ENCODE measurements at places on chromosomes 16 and 17.

DNA sequence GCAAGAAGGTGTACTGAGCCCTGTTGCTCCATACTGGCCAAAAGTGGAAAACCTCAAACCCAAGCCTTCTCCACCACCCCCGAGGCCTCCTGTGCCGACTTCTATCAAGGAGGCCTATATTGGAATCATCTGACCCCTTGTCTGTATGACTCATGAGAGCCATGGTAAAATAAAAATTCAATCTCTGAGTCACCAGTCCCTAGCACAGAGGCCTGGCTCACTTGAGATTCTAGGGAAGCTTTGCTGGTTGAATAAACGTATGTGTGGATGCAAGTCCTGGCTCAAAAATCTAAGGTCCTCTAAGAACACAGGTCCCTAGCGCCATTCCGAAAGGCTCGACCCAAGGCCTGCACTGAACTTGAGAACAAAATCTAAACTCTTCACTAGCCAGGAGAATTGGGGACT lies 15.0 kb downstream of the NSMCE1 start:
- no peak for DNase-seq

DNA sequence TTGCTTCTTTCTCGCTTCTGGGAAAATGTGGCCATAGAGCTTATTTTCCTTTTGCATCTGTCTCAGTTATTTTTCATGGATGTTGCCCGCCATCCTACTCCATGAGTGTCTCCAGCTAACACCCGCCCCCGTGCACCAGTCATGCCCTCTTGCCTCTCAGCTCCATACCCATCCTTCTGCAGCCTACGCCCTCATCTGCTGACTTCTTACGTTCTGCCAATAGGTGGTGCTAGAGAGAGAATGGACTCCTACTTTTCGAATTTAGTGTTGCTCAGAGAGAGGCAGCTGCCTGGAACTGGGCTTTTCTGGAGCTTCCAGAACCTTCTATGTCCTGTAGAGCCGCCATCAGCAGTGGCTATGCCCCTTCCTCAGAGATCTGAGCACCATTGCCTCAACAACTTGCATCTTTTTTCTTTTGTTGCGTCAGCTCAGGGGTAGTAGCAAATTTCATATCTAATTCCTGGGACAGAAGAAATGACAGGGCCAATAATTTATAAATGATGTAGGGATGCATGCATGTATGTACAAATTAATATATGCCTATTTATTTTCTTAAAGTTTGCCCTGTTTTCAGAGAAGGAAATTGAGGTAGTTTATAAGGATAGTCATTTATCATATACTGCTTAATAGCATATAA lies 119.7 kb upstream of the MYOCD start:
- peak; percentile 68 for DNase-seq

DNA sequence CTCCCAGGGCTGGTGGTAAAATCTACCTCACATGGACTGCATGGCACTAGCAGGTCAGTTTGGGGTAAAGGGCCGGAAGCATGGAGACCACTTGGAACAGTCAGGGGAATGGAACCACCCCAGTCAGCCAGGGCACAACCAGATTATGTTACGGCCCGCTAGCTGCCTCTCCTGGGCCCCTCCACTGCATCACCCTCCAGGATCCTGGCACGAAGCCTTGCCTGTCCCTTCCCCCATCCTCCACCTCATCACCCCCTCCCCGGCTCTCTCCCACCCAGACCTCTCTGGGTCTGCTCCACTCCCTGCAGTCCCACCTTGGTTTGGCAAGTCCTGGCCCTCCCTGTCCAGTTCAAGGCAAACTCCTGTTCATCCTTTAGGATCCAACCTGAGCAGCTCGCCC lies 91.7 kb downstream of the CLEC16A start:
- peak; percentile 45 for DNase-seq

DNA sequence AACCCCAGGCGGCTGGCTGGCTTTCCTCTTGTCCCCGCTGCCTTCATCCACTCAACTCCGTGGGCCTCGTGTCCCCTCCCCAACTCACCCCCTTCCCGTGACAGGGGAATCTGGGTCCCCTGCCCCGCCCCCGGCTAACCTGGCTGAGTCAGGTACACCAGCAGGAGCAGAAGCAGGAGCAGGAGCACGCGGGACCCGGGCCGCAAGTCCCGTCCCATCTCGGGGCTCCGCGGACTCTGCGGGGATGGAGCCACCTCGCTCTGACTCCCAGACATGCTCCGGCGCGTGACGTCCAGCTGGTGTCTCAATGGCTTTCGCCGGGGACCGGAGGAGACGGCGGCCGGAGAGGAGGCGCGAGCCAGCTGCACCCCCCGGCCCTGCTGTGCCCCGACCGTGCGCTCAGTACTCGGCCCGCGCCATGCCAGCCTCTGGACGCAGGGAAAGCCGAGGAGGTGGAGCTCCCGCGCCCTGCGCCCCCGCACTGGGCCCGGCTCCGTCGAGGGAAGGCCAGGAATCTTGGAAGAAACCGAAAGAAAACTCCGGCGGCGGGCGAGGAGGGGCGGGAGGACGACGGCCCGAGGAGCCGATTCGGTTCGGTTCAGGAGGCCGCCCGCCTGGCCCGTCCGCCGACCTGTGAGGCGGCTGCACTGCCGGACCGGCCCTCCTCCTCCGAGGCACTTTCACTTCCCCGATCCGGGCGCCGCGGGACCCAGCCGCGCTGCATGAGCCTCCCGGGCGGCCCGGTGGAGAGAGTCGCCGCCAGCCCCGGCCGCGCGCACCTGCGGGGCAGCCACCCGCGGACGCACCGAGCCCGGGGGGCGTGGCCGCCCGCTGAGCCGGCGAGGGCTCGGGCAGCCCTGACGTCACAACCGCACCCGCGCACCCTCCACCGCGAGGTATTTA lies at the start of the genes CXCL16 and ZMYND15:
Gene CXCL16, minus strand, starts transcription at position 807 of the 903 bp plus-strand sequence. Its CDS starts 589 bp downstream, at position 218.
Gene ZMYND15, plus strand, starts transcription at position 712 of the 903 bp plus-strand sequence. CDS start 716 bp downstream, outside the sequence.
- peak; percentile 61 for DNase-seq

DNA sequence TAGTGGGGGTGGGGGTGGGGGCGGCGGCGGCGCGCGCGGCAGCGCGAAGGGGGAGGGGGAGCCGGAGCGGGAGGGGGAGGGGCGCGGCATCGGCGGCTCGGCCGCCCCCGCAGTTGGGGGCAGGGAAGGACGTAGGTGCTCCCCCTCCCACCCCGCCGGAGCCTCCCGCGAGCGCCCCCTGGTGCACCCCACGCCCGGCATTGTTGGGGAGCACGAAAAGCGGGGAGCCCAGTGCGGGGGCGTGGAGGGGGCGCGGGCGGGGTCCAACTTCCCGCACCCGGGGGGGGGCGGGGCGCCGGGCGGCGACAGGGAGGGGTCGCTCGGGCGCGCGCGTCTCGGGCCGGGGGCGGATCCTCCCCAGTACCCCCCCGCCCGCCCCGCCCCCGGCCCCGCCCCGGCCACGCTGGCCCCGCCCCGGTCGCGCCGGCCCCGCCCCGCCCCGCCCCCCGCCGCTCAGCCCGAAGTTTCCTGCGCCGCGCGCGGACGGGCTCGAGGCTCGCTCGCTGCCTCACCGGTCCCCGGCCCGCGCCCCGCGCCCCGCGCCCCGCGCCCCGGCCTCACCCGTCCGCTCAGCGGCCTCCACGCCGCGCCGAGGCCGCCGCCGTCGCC lies at the start of gene CACNA1H:
Gene CACNA1H, plus strand, starts transcription at position 456 of the 609 bp plus-strand sequence. CDS start 632 bp downstream, outside the sequence.
- peak; percentile 86 for DNase-seq

DNA sequence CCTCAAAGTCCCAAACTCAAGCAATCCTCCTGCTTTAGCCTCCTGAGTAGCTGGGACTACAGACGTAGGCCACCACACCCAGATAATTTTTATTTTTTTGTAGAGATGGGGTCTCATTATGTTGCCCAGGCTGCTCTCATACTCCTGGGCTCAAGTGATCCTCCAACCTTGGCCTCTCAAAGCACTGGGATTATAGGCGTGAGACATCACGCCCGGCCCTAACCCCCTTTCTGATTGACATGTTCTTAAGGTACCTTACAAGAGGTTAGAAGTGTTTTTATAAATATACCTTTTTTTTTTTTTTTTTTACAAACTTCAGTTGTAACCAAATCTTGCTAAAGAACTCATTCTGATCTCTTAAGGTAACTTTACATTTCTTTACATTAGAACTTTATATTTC lies 64.8 kb downstream of the GNA13 start:
- no peak for DNase-seq

GRCh38 chr17:6233339-6233738 lies 163.2 kb downstream of the WSCD1 start:
- no peak for DNase-seq

DNA sequence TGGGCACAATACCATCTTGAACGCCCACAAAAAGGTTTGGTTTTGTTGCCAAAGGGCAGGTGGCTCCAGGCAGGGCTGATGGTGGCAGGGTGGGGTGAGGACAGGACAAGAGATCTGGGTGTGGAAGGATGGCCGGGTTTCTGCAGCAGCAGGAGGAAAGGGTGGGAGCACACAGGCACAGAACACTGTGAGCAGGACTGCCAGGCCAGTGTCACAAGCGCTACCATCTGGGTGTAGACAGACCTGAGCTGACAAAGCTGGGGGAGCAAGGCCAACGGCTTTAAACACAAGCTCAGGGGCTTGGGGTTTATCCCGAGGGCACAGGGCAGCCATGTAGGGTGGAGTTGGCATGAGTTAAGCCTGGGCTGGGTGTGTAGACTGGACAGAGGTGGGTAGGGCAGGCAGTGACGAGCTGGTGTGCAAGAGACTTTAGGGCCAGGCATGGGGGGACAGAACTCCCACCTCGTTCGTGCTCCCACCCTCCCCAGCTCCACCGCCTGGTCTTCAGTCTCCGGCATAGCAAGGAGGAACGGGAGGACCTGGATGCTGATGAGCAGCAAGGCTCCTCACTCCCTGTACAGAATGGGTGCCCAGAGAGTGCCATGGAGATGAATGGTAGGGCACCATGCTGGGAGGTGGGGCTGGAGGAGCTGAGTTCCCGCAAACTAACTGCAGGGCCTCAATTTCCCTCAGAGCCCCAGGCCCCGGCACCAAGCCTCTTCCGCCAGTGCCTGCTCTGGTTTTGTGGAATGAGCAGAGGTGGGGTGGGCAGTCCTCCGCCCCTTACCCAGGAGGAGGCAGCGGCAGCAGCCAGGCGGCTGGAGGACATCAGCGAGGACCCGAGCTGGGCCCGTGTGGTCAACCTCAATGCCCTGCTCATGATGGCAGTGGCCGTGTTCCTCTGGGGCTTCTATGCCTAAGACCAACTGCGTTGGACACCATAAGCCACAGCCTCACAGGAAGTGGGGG lies 7.0 kb downstream of the SLC5A2 start:
- no peak for DNase-seq

DNA sequence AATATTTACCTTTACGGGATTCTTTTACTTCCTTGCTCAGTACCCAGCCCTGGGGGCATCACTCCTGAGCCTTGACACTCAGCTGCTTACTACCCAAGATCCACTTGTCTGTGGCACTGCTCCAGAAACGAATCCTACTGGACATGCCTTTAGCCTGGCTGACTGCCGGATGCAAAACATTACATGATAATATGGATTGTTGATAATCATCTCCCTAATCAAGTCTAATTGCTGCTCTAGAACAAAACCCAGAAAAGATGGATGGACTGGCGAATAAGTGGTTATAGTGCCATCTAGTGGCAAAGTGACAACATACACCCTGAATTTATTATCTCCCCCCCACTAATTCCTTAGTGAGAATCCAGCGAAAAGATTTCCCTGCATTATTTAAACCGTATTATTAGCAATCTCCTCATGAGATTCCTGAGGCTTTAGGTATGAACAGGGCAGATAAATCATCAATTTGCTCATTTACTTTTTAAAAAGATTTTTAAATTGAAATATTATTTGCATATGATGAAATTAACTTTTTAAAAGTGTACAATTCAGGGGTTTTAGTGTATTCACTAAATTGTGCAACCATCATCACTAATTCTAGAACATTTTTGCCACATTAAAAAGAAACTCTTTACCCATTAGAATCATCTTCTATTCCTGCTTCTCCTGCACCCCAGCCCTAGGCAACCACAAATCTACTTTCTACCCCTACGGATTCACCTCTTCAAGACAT lies 61.6 kb downstream of the RGS9 start:
- peak; percentile 69 for DNase-seq

- DNase-seq = no peak
Measured at GRCh38 chr16:63921737-63922295, 1200.0 kb downstream of the CDH11 start.

DNA sequence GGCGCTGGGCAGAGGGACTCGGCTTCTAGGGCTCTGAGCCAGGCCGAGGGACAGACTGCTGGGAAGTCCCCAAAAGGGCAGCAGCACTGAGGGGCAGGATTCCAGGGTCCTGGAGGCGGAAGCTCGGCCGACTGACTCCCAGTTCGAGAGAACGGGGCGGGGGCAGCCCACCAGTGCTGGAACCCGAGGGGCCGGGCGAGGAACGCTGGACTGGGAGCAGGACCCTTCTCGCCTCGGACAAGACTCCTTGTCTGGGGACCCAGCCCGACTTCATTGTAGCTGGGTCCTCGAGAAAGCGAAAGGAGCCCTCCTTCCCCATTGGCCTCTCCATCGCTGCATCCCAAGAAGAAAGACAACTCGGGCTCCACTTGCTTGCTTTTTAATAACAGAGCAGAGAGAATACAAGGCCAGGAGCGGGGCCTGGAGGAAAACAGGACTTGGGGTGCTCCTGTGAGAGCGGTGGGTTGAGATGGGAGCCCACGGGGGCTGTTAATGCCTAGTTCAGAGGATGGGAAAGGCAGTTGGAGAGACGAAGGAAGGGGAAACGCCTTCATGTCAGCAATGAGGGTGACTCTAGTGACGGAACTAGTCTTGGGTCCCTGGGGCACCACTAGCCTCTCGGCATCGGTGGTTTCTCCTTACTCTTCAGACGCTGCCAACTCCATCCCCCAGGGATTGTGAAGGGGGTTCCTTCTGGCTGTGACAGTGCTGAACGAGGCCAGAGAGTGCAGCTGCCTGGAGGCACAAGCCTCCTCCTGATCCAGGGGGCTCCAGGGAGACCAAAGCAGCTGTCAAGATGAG lies 492 bp upstream of the CAMTA2 start:
- no peak for DNase-seq

DNA sequence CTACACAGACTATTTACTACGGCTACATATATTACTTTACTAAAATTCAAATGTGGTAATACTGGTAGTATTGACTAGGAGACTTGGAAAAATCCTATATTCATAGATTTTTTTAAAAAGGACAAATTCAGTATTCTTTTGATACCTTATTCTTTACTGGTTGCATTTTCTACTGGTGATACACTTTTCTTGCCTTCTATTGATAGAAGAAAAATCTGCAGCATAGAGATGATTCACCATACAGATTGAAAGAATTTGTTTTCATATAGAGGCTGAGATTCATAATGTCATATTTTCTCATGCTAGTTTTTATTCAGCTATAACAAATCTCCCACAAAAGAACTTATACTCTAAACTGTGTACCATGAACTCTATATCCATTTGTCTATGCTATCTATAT lies 195.4 kb upstream of the C17orf78 start:
- no peak for DNase-seq

GRCh38 chr17:47239967-47240651 lies 13.5 kb upstream of the ITGB3 start:
- no peak for DNase-seq

- DNase-seq = no peak
Measured at GRCh38 chr16:84053237-84053636, 10.6 kb upstream of the SLC38A8 start.

- DNase-seq = no peak
Measured at GRCh38 chr16:88456356-88457292, 3.5 kb downstream of the ZFPM1 start.

GRCh38 chr17:58049533-58049932 lies 33.7 kb upstream of the DYNLL2 start:
- no peak for DNase-seq

- DNase-seq = no peak
Measured at GRCh38 chr16:82111944-82112343, 58.1 kb downstream of the MPHOSPH6 start.

All from neural progenitor cell (in vitro differentiated cells).